ENCODE measurements at places on chromosomes 12 and 14.

DNA sequence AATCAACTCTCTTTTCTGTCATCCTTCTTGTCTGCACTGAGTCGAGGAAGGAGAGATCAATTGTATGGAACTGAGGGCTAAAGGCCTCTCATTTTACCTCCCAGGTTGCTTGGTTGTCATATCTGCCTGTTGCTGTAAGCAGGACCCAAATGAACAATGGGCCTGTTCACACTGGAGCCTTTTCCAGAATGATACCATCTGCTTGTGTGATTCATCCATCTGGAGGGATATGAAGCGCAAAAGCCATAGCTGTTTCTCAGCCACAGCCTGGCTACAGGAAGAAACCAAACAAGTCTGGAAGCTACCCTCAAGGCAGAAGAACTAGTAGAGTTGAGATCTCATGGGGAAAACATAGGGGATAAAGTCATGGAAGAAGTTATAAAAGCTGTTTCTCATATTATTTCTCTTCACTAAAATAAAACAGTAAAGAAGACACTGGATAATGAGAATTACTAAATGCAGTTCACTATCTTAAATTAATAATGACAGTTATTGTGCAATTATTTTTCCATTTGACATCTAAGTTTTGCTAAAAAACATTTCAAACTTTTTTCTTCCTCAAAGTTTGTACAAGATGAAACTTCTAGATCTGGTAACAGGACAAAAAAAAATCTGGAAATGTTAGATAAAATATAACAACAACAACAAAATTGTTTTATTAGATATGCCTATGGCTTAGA is 106.3 kb downstream of the SPTSSA start:
- no peak for DNase-seq

DNA sequence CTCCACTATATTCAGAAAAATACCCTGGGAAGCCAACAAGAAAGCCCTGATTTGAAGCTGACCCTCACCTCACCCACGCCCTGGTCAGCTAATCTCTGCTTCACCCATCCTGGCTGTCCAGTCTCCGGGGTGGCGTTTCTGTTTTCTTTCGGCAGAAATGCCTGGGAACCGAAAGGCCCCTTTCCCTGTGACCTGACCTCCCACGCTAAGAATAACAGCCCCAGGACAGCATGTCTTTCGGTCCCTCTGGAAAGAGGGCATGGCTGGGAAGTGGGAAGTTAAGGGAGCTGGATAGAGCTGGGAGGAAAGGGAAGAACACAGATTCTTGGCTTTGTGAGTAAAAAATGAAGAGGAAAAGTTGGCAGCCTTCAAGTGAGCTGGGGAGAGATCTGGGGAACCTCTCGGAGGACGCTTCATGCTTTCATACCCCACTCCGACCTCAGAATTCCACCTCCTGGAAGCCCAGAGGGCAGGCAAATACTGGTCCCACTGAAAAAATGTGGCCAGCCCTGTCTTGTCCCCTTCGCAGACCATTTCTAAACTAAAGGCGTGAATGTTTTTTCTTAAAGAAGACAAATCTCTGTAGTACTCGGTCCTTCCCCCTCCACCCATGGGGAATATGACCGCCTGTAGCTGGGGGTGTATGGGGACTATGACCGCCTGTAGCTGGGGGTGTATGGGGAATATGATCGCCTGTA is 163.0 kb upstream of the FKBP4 start:
- no peak for DNase-seq

DNA sequence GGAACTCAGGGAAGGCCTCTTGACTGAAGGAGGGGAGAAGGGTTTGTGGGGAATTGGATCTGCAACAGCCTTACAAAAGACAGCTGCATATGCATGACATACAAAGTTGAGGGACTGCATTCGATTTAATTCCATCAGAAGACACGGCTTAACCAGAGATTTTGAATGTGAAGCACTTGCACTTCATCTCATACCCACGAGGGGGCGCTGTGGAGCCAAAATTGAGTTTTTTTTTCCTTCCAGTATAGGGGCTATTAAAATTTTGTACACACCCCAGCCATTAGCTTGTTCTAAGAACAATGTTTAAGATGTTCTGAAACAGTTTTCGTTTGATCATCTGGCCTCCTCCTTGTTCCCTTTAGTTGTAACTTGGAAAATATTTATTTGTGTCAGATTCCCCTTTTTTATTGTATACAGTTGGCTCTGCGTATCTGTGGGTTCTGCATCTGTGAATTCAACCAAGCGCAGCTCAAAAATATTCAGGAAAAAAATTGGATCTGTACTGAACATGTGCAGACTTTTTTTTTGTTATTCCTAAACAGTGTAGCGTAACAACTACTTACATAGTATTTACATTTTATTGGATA is 1.6 kb downstream of the SUDS3 start:
- peak; percentile 50 for DNase-seq

DNA sequence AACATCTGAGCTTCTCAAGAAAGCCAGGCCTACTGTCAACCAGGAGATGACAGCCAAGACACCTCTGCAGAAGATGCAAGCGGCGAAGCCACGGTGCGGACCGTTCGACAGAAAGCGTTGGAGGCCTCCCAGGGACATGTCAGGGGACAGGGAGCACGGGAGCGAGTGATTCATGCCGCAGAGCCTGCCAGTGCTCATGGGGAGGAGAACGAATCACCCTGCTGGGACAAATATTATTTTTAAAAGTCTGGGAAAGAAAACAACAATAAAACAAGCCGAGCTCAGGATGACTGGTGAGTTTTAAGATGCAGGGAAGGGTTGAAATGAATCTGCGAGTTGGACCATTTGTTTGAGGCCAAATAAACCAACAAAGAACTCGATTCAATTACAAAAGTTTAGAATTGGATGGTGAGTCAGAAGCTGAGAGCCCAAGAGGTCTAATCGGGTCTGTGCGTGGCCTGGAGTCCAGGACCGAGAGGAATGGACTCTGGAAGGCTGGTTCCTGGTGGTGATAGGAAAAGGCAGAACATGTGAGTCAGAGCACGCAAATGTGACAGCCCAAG is 91.0 kb downstream of the RBM19 start:
- no peak for DNase-seq

GRCh38 chr12:124861492-124861891 is 2.2 kb downstream of the SCARB1 start:
- DNase-seq: no peak

DNA sequence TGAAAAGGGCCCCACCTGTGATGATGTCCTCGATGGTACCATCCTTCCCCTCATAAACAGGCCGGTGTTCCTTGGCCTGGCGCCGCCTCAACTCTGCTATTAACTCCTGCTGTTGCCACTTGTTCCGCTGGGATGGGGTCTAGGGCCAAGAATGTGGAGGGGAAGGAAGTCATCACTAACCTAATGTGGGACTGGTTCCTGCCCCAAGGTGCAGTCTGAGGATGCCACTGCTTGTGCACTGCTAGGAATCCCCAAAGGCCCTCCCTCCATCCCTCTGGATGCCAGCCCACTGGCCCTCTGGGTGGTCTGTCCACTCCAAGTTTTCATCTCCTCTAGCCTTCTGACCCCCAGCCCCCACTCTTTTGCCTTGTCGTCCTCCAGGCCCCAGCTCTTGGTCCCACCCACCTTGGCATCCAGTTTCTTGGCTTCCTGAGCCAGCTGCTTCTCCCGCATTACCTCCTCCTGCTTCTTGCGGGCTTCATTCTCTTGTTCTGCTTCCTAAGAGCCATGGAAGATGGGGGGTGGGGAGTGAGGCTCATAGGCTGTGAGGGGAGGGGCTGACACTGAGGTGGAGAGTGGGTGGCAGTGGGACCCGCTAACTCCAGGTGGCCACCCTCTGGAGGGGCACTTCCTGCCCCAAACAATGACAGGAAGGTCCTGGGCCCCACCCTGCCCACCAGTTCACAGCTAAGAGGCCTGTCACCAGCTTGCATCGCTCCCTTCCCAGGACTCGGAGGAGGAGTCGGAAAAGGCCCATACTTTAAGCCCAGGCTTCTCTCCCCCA is 23.7 kb downstream of the PRPF40B start:
- DNase-seq: no peak

- no peak for DNase-seq
Observed at GRCh38 chr12:101828463-101829196, 2.1 kb downstream of the GNPTAB start.

Data from neural progenitor cell (in vitro differentiated cells).